ENCODE measurements at places on chromosomes 3 and 15.
A peak's percentile ranks its signal among the peaks of the same experiment; 100 is the strongest.

DNA sequence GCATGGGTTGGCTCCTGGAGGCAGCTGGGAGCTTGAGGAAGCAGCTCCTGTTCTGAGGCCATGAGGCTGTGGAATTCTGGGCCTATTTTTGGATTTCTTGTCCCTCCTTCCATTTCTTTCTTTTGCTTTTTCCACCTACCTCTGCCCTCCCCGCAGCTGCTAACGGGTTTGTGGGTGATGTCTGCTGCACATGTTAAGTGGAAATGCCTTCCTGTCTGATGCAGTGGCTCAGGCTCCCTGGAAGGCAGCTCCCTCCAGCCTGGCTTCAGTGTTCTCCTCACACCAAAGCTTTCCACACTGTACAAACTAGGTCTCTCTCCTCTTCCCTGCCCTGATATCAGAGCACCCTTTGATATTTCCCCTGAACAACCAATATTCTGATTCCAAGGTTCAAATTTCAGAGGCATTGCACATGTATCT, 33.8 kb upstream of the ESYT3 start:
- no peak for DNase-seq

DNA sequence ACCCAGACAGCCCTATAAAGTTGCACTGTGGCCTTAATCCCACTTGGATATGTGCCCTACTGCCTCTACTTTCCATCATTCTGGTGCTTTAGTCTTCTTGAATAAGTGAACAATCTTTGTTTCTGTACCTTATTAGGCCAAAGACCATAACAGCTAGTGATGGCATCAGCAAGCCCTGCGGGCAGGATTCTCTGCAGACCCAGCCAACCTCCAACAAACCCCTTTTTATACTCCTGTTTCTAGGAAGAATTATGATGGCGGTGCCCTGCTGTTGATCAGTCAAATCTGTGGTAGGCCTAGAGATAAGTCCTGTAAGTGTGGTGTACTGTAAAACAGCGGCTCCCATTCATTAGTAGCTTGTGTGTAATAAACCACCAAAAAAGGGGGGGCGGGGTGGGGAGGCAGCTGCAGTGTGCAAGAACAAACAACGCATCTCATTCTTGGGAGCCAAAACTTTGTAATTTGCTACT, 40.5 kb downstream of the SOX2 start:
- DNase-seq: no peak

GRCh38 chr3:39290255-39290654, 10.4 kb upstream of the CX3CR1 start:
- no peak for DNase-seq

DNA sequence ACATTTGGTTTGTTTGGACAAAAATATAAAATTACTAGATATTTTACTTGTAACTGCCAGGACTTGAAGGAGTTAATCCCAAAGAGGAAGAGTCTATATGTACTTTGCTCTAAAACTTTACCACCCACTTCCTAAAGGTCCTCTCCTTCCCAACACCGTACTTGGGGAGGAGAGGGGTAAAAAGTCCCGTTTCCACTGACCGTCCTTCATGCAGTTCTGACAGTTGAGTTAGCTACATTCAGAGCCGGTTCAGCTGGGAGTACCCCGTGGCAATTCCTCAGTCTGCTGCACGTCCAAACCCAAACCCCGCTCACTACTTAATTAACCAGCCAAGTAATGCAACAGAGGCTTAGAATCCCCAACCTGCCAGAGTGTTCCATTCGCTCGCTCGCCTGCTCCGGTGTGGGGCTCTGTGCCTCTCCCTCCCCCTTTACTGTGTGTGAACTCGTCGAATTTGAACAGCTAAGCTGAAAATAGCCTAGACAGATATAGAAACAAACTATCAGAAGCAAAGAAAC, 519.7 kb downstream of the FOXP1 start:
- DNase-seq: no peak

- DNase-seq: no peak
These were observed 339.0 kb downstream of the IL5RA start for GRCh38 chr3:2771193-2771592.

- no peak for DNase-seq
These were observed 50.3 kb downstream of the EMC4 start for GRCh38 chr15:34275154-34275553.

DNA sequence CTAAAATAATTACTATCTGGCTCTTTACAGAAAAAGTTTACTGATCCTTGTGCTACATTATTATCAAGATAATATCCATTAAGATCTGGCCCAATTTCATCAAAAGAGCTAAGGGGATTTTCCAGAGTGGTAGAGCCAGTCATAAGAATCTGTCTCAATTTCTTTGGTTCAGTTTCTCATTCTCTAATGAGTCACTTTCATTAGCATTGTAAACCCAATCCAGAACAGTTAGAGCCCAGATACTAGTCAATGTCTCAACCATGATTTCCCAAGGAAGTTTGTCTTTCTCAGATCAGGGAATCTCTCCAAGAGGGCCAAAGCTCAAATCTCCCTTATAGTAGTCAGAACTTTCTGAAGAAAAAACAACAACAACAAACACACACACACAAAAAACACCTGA, 131.1 kb upstream of the PPP2R3A start:
- no peak for DNase-seq

- no peak for DNase-seq
These were observed 13.9 kb downstream of the UROC1 start for GRCh38 chr3:126503701-126504100.

DNA sequence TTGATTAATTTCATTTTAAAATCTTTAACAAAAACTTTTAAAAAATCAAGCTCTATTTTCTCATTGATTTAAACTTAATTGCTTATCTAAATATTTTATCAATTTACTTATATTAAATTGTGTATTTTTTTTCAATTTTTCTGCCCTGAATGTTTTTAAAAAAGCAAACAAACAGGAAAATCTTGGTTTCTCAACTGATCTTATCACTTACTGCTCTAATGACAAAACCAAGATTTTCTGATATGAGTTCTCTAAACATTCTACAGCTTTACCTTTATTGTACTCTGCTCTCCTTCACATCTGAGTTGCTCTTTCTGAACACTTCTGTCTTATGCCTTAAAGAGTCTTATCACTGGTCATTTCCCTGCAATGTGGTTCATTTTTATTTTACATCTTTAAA, 587.8 kb upstream of the BCHE start:
- no peak for DNase-seq

- no peak for DNase-seq
These were observed 515.9 kb downstream of the NLGN1 start for GRCh38 chr3:173913397-173913796.

DNA sequence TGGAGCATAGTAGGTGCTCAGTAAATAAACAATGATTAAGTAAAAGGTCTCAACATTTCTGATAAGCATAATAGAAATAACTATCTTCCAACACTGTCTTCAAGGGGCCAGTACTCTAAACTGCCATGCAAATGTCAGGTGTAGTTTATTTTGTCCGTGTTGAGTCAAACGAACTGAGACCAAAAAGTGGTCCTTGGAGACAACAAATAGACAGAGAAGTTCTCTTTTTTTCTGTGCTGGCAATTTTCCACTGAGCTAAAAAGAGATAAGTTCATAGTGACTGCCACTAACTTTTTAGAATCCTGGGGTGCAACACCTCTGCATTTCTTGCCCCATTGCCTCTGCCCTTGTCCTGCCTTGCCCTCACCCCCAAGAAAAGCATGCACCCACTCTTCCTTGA, 14.7 kb upstream of the MBNL1 start:
- no peak for DNase-seq

- DNase-seq: no peak
These were observed 573.3 kb downstream of the EPHB1 start for GRCh38 chr3:135368316-135368715.

- peak; percentile 87 for DNase-seq
These were observed at the start of gene MTFMT for GRCh38 chr15:65028921-65029735. MTFMT (minus strand) TSS chr15:65029639; CDS start chr15:65029613, 26 bp downstream.

DNA sequence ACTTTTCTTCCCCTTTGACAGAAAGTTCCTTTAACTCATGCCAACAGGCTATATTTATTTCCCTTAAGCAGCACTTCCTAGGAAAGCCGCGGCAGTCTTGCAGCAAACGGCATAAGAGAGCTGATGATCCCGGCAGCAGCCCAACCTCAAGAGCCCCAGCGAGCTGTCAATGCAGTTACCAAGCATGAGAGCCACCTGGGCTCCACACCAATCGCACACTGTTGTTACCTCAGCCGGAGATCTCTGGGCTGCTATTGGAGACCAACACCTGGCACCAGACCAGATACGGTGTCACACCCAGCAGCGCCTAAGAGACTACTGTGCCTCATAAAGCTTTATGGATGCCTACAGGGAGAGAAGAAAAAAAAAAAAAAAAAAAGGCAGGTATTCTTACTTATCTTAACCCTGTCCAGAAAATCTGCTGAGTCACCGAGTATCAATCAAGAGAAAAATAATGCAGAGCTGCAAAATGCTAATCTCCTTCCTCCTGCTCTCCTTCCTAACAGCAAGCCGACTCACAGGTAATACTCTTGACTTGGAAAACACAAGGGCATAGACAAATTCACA, 11.7 kb downstream of the ABCC5 start:
- no peak for DNase-seq

- DNase-seq: no peak
These were observed 11.9 kb downstream of the DNAJA4 start for GRCh38 chr15:78276064-78276943.

- no peak for DNase-seq
These were observed 87.0 kb downstream of the FOXB1 start for GRCh38 chr15:60091157-60091556.

GRCh38 chr15:101498076-101498716, 8.7 kb upstream of the PCSK6 start:
- no peak for DNase-seq

DNA sequence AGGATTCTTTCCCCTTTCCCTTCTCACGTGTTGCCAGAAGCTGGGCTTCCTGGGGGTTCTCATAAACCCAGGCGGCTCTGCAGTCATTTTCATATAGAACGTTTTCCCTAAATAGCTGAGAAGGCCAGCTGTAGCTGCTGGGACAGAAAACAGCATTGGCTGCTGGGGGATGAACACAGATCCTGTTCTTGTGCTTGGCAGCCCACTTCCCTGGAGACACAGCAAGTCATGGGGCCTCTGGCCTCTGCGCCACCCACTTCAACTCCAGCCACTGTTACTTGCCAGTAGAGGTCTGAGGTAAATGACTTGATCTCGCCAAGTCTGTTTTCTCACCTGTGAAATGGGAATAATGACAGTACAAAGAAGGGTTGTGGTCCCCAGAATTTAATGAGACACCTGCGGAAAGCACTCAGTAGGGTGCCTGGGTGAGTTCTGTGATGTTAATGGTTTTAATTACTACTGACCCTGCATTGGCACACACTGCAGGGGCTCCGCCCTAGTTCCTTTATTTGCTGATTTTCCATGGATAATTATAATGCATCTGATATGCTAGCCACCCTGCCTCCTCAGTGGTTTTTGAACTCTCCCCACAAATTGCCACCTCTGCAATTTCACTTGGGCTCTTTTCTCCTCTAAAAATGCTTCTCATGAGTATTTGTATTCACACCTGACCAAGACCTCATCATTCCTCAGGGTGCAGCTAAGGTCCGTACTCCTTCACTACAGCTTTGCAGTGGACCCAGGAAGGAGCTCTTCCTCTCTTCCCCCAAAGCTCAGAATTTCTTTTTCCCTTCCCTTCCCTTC, 274.7 kb downstream of the RPLP1 start:
- DNase-seq: no peak

GRCh38 chr15:68348081-68348480, 70.5 kb downstream of the FEM1B start:
- DNase-seq: no peak

All from activated T-helper 1 cell treated with anti-CD3 and anti-CD28 coated beads, Interleukin-2, amount 50 U/mL, for 16 hours (primary cell).